ENCODE measurements at places on chromosomes 12 and 14.
A peak's percentile ranks its signal among the peaks of the same experiment; 100 is the strongest.

DNA sequence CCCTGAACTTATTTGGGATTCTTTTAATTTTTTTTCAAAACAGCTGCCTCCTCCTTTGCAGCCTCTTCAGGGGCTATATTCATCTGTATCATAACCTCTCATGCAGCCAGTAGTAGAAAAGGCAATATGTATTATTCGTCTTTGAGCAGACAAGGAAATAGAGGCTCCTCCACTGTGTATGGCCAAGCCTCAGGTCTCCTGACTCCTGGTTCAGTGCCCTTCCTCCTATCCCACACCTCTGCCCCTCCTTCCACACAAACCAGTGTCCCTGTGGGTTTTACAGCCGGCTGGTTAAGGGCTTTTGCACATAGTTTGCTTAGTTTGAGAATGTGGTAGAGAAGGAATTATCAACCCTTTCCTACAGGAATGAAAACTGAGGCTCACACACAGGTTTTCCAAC lies 8.8 kb upstream of the ACVRL1 start:
- no peak for DNase-seq

GRCh38 chr14:35261774-35262173 lies 30.4 kb upstream of the PSMA6 start:
- no peak for DNase-seq

DNA sequence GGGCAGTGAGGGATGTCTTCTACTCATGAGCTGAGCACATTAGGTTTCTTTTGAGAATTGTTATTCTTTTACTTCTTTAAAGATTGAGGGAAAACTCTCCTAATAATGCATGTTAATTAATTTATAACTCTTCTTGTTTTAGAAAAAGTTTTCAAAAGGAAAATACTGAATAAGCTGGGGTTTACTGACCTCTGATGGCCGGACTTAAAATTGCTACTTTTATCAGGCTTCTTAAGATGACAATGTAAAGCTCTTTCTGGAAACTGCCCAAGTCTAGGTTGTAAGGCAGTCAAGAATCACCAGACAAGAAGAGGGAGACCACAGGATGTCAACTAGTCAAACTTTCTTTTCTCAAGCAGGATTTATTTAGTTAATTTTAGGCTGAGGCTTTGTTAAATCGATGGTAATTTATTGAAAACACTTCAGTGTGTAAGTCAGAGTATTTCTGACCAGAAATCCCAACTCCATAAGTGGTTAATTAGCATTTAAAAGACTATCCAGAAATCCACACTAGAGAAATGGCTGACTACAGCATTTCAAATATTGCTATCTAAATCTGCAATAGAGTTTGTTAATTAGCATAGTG lies 82.1 kb downstream of the AVPR1A start:
- peak; percentile 11 for DNase-seq

- DNase-seq, result no peak
Observed at GRCh38 chr14:55832122-55832911, 252.3 kb downstream of the KTN1 start.

DNA sequence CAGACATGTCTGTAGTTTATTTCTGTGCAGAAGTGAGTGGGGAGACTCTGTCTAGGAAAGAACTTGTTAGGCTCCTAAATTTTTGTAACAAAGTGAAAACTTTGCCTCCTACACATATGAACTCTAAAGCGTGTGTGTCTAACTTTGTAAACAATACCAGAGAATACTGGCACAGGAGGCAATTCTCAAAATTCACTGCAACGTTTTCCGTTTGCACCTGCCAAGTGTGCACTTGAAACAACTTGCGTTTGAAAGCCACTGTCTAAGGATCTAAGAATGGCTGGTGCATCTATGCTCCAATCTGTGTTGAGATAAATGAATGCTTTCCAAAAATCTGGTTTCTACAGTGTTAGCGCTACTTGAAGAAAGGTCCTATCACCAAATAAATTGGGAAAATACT lies 15.3 kb downstream of the GRIP1 start:
- no peak for DNase-seq

DNA sequence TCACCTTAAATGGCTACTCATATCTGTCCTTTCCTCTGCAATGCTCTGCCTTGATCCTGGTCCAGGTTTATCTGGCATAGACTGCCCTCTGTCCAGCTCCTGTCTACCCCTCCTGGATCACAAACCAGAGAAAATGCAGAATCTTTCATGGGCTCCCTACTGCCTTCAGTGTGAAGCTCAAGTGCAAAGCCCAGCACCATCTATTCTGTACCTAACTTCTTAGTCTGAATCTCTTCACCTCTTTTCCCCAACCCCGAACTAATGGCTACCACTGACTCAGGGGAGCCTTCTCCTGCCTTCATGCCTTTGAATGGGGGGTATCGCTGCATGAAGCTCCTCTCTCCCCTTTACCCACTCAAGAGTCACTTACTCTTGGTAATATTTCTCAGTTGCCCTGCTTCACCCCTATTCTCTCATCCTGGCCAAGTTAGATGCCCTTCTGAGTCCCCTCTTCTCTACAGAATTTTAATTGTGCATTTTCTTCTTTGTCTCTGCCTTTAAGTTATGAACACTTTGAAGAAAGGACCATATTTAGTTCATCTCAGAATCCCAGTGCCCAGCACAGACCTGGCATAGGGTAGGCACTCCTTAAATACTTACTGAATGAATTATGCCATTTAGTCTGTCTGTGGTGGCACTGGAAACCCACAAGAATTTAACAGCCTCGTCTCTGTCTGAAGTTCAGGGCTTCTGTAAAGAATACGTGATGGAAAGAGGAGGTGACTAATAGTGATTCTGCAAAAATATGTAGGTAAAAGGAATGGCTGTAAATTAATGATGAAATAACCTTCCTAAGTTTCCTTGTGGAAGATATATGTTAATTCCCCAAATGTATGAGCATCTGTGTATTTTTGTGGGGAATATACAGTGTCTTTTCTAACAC lies 191.3 kb upstream of the AMIGO2 start:
- DNase-seq, result no peak

GRCh38 chr12:96006727-96007126 lies 10.6 kb upstream of the HAL start:
- no peak for DNase-seq

GRCh38 chr14:31897581-31898186 lies 179.4 kb upstream of the ARHGAP5 start:
- no peak for DNase-seq

DNA sequence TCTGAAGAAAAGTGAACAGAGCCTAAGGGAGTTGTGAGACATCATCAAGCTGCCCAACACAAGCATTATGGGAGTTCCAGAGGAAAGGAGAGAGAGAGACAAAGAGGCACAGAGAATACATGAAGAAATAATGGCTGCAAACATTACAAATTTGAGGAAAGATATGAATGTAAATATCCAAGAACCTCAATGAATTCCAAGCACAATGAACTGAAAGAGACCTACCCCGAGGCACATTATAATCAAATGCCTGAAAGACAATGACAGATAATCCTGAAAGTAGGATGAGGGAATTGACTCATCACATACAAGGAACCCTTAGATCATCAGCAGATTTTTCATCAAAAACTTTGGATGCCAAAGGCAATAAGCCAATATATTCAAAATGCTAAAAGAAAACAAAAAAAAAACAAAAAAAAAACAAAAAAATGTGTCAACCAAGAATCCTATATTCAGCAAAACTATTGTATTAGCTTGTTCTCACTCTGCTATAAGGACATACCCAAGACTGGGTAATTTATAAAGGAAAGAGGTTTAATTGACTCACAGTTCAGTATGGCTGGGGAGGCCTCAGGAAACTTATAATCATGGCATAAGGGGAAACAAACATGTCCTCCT lies 37.8 kb downstream of the BCL2L14 start:
- DNase-seq, result no peak

- no peak for DNase-seq
Observed at GRCh38 chr14:95365401-95365800, 45.7 kb upstream of the CLMN start.

DNA sequence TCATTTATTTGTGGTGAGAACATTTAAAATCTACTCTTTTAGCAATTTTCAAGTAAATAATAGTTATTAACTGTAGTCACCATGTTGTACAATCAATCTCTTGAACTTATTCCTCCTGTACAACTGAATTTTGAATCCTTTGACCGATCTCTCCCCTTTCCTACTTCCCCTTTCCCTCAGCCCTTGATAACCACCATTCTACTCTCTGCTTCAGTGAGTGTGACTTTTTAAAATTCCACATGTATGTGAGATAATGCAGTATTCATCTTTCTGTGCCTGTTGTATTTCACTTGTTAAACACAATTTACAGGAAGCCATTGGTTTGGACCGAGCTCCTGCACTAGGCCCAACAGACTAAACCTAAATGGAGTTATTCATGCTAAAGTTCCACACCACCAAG lies 458.9 kb upstream of the PDE3A start:
- no peak for DNase-seq

GRCh38 chr12:19998411-19998810 lies 369.9 kb upstream of the PDE3A start:
- DNase-seq, result no peak

GRCh38 chr14:55756557-55756956 lies 176.6 kb downstream of the KTN1 start:
- DNase-seq, result no peak

DNA sequence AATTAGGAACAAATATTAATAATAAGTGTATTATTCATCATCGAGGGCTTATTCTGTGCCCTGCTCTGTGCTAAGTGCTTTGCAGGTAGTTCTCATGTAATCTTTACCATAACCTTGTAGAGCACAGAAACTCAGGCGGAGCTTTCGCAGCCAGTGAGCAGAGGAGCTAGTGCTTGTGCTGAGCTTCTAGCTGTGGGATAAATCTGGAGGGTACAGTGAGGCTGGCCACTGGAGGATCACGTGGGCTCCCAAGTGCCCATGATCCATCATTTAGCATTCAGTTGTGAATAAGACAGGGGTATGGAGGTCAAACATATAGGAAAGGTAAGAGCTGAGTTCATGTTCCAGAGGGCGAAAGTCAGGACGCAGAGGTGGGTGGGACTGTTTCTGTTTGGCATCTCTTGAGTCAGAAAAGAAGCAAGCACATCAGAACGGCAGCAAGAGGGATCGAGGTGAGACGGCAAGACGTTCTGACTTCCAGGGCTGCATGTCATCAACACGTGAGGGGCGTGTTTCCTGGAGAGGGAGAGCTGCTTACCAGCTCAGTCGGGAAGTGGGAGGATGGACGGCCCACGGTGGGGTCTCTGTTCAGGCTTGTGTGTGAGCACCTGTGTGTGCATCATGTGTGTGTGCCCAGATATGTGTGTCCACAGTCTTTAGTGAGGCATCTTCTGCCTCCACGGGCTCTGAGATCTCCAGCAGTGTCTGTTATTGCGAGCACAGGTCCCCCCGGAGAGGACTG lies 16.8 kb upstream of the KRT80 start:
- DNase-seq, result no peak

- no peak for DNase-seq
Observed at GRCh38 chr12:47649381-47649780, 56.4 kb downstream of the RPAP3 start.

- DNase-seq, result no peak
Observed at GRCh38 chr12:90280564-90281058, 572.0 kb upstream of the ATP2B1 start.

DNA sequence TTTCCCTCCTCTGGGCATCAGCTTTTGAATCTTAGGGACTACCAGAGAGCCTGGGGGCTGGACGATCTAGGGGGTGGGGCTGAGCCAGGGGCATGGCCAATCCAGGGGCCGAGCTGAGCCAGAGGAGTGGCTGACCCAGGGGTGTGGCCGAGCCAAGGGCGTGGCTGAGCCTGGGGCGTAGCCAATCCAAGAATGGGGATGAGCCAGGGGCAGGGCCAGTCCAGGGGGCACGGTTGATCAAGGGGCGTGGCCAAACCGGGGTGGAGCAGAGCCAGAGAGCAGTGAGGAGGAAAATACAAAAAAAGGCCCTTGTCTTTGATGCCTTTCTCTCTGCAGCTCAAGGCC lies 219.3 kb upstream of the NOS1 start:
- DNase-seq, result peak; percentile 43

- DNase-seq, result no peak
Observed at GRCh38 chr12:42862055-42862454, 272.5 kb upstream of the PRICKLE1 start.

GRCh38 chr14:71355324-71356201 lies 448.3 kb downstream of the PCNX1 start:
- DNase-seq, result no peak

DNA sequence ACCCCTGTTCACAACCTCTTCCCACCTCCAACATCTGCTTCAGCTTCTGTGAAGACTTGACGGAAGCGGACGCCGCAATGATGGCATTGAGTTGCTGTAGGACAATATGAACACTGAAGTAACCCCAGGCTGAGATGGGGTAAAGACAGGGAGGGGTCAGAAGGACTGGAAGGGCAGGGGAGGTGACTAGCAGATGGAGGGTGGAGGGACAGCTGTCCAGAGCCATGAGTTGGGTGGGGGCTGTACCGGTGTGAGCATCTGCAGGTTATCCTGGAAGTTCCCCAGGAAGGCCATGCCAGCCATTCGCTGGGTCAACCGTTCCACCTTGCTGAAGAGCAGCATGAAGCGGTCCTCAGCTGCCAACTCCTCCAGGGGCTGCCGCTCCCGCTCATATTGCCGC lies 26.1 kb downstream of the PRPF40B start:
- no peak for DNase-seq

DNA sequence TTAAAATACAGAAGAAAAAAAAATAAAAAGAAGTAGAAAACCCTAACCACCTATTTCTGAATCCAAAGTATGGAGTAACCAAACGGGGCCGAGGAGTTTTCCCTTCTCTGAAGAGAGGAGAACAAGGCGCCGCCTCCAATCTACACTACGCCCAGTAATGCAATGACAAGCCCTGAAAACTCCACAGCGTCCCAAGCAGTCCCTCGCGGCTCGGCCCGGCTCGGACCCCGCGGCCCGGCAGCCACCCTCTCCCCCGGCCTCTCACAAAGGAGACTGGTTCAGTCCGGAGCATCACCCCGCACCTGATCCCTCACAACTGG lies 371 bp downstream of the CHD8 start:
- DNase-seq, result peak; percentile 48

GRCh38 chr14:56304456-56304855 lies 186.2 kb downstream of the PELI2 start:
- no peak for DNase-seq

DNA sequence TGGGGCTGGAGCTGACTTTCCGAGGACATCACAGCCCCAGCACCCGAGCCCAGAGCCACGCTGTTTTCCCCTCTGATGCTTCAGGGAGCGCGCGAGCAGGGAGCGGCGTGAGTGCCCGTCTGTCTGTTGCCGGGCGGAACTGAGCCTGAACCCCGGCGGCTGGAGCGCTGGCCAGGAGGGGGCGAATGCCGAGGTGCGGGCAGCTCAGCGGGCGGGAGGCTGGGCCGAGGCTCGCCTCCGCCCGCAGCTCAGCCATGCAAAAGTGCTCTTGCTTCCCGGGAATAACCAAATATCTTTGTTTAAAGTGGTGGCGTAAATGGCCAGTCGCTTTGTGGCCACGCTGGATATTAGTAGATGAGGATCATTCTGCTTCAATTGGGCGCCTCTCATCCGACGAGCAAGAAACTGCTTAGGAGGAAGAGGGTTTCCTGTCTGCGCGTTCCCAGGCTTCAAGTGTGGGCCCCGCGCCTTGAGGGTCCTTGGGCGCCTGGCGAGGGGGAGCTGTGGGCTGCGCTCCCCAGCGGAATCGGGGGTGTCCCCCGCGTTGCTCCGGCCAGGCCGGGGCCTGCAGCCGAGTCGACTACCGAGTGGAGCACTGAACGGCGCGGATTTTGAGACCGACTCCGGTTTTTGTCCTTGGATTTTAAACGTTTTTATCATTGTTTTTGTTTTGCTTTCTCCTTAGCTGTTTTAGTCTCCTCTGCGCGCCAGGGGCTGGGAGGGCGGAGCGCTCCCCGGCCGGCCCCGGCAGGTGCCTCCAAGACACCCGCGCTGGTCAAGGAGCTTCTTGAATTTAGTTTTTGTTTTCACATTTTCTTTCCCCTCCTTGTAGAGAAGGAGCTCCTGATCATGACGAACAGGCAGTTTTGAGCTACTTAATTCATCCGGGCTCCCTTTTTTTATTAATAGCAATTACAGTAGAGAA lies 831 bp upstream of the NKX2-1 start:
- DNase-seq, result peak; percentile 26

- no peak for DNase-seq
Observed at GRCh38 chr14:83342590-83342989, 1808.9 kb upstream of the SEL1L start.
